ENCODE measurements at places on chromosomes 4 and X. TPM values are rescaled to one million over a fixed set of nuclear protein-coding genes. Genes with fewer than 3 reads are reported as not detected.

Gene CXorf49
- total RNA-seq: not detected

Gene ADGRG2
- total RNA-seq: 0.16 TPM

Gene CXCL8
- 0.30 TPM for total RNA-seq

Gene SPATA18
- 1.6 TPM for total RNA-seq

Gene PPP1R2C
- total RNA-seq: not detected

Gene CXCL3
- total RNA-seq: 0.30 TPM

Gene RGN
- 18.8 TPM for total RNA-seq

Gene ARHGAP36
- total RNA-seq: not detected

Gene CCDC149
- total RNA-seq: 9.0 TPM

Gene RIBC1
- total RNA-seq: 0.49 TPM

Gene NSG1
- 14.3 TPM for total RNA-seq

Gene TEX13B
- total RNA-seq: not detected

Gene CT47B1
- total RNA-seq: not detected

All from left ventricle myocardium inferior (tissue), 1 donor.